ENCODE measurements at places on chromosomes 3 and 15.

- DNase-seq: no peak
Measured at GRCh38 chr3:64343689-64344430, 118.6 kb upstream of the PRICKLE2 start.

- DNase-seq: peak; percentile 45
Measured at GRCh38 chr15:52427804-52428203, 100.9 kb downstream of the MYO5A start.

- DNase-seq: no peak
Measured at GRCh38 chr3:62210011-62210410, 163.3 kb downstream of the FEZF2 start.

DNA sequence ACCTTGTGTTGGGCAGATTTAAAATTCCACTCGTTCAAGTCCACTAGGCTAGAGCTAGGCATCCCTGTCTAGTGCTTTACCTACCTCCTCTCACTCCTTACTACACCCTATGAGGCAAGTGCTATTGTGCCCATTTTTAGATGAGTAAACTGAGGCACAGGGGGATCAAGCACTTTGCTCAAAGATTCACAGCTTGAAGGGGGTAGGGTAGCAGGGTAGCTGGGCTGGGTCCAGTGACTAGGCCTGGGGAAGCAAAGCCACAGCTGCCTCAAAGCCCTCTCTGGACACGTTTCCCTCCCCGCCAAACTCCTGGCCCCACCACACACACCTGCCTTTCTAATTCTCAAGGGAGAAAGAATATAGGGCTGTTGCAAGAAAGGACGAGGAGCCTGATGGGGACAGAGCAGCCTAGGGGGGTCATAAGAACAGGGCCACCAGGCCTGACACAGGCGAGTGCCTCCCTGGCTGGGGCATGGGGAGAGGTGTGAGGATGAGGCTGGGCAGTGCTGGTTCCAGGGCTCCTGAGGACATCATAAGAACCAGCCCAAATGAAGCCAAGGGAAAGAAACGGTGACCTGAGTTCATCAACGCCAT lies 34.8 kb upstream of the SFMBT1 start:
- no peak for DNase-seq

DNA sequence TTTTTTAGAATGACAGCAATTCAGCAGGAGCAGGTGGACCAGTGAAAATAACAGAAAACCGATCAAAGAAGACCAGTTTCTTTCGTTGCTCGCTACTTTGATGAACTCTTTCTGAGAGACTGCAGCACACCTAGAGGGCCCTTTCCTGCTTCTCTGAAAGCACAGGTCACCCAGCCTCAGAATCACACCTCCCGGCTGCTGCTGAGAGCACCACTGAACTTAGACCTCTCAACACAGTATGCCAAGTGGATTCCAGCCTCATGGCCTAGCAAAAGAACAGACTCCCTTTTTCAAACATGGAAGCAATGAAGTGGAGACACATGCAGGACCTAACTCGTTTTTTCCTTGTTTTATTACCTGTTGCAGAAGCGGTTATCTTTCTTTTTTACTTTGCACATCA lies 13.9 kb upstream of the APH1B start:
- DNase-seq: no peak

GRCh38 chr15:74520407-74520806 lies 20.6 kb upstream of the ARID3B start:
- no peak for DNase-seq

DNA sequence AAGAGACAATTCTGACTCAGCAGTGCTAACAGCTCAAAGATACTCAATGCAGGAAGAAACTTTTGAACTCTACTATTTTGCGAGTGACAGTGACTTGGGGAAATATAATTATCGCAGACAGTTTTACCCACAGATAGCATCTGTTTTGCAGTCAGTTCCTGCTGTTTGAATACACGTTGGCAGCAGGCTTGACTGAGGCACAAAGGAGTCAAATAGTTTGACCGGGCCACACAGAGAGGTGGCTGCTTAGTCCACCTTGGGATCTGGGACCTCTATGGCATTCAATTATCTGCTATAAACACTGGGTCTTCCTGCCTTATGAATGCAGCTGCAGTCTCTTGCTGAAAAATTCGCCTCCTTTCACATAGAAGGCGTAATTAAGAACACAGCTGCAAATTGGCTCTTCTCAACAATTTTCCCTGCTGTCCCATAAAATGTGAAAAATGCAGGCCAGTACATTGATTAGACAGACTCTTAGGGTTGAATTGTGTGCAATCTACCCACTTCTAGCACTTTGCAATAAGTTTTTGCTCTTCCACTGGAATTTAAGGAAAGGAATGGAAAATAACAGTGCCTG lies 56.5 kb downstream of the OTOL1 start:
- DNase-seq: no peak

- no peak for DNase-seq
Measured at GRCh38 chr15:80107774-80108173, 45.0 kb upstream of the FAH start.

DNA sequence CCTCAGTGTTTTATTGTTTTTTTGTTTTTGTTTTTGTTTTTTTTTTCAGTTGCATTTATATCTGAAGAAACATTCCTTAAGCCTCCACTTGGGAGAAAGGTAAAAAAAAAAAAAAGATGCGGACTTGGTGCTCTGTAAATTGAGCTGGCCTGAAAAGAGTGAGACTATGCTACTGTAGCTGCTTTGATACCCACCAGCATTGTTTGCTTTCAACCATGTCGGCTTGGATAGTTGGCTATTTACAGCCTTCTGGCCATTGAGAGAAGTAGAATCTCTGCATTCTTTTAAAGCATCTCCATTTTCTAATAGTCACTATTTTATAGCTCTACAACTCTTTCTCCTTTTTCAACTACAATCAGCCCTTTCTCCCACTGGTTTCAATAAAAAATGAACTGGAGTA lies 149.6 kb downstream of the ZIC4 start:
- DNase-seq: no peak

DNA sequence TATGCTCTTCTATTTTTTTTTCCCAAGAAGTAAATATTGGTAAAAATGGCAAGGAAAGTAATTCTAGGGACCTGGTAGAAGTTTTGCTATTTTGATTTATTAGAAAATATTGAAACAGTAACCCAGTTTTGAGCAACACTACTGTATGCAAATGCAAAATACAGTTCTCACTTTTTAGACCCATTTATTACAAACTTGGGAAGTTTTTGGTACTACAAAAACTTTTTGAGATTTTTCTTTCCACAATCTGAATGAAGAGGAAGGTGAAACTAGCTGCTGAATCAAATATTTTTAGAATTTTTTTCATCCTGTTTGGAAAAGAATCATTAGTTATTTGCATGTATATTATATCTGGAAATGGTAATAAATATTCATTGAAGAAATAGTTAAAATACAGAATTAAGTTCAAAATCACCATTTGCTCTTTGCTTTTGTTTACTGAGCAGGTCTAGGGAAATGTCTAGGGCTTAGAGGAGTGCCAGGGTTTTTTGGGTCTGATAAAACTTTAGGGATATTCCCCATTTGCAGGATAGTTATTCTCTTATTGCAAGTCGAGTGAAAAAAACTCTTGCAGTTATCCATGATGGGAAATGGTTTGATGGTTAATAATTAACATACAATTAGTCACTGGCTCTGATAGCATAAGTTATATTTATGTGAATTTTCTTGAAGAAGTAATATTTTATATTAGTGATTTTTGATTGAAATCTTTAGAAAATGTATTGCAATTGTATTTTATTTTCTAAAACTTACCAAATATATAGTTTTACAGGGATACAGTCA lies 47.0 kb downstream of the TCF12 start:
- no peak for DNase-seq
